ENCODE measurements at places on chromosomes 6 and 20.

DNA sequence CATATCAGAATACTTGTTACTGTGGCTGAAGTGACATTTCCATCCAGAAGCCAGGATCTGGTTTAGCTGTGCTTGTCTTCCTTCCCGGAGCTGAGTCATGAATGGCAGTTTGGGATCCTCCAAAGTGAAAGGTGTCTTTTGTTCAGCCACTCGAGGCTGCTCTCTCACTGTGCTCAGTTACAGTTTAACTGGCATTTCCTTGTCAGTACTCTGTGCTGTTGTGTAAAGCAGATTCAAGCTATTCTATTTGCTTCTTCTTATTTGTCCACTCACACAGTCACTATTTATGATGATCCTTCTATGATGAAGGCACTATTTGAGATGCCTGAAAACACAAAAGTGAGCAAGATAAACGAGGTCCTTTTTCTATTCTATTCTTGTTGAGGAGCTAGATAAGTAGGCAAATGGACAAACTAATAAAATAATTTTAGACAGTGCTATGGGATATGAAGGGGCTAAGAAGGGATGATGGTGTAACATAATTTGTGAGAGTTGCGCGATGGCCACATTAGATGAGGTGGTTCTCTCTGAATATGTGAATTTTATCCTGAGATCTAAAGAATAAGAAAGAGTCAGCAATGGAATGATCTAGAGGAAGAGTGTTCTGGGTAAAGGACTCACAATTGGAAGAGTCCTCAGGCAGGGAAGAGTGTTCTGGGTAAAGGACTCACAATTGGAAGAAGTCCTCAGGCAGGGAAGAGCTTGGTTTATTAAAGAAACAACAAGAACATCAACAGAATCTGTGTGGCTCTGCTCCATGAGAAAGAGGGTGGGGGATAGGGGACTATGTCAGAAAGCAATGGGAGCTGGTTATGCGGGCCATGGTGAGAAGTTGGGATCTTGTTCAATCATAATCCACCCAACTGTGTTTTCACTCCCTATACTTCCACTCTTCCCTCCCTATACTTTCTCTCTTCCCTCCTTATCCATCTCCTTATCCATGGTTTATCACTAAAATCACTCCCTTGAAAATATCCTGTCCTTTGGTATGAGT is 40.1 kb downstream of the CYP24A1 start:
- DNase-seq, result no peak

- DNase-seq, result peak; percentile 48
Observed at GRCh38 chr6:46042355-46042999, 26.8 kb upstream of the CLIC5 start.

- no peak for DNase-seq
Observed at GRCh38 chr6:168165891-168166290, 86.9 kb upstream of the FRMD1 start.

DNA sequence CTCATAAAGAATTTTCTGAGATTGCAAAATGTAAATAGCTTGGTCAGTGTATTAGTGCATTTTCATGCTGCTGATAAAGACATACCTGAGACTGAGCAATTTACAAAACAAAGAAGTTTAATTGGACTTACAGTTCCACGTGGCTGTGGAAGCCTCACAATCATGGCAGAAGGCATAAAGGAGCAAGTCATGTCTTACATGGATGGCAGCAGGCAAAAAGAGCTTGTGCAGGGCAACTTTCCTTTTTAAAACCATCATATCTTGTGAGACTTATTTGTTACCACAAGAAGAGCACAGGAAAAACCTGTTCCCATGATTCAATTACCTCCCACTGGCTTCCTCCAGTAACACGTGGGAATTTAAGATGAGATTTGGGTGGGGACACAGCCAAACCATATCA is 112.7 kb upstream of the HDDC2 start:
- no peak for DNase-seq

GRCh38 chr20:8854571-8854970 is 214.3 kb upstream of the PLCB4 start:
- DNase-seq, result no peak

DNA sequence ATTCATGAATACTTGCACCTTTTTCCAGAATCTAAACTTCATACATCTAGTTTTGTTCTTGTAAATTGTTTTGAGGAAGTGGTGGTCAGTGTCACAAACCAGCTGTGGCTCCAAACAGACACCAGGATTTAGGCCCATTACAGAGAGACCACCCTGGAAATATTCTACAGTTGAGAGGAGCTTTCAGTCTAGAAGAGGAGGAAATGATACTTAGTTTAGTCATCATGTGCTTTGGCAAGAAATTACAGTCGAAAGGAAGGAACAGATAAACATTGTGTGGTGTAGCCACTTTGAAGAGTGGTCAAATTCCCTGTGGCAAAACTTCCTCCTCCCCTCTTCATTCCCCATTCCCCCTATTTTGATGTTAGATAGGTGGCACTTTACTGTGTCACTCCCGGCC is 15.7 kb downstream of the DCBLD1 start:
- no peak for DNase-seq

DNA sequence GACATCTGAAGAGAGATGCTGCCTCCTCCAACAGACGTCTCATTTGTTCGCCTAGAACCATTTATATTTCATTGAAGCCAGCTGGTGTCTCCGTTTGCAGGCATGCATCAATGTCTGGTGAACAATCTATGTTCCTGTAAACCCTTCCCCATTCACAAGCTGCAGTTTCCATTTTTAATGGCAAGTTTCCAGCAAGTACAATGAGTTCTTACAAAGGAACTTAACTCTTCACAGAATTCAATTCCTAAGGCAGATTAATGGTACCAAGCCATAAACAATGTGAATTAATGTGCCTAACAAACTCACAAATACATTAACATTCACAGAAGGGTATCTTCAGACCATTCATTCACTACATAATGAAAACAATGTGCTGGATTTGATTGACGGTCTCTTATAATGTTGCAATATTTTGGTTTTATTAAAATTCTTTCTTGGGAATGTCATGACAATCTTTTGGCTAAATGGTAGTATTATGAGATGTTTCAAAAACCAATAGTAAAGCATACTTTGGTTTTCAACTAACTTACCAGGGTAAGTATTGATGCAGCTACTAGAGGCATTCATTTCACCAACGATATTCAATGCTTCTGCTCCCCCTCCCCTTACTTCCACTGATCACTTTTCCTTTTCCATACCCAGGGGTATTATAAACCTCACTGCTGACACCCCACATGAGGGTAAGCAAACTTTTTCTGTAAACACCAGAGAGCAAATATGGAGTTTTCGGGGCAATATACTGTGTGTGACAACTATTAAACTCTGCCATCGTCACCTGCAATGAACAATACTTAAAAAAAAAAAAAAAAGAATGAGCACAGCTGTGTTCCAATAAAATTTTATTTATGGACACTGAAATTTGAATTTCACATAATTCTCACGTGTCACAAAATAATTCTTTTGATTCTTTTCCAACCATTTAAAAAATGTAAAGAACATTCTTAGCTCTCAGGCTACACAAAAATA is 4.2 kb downstream of the AKIRIN2 start:
- DNase-seq, result no peak

DNA sequence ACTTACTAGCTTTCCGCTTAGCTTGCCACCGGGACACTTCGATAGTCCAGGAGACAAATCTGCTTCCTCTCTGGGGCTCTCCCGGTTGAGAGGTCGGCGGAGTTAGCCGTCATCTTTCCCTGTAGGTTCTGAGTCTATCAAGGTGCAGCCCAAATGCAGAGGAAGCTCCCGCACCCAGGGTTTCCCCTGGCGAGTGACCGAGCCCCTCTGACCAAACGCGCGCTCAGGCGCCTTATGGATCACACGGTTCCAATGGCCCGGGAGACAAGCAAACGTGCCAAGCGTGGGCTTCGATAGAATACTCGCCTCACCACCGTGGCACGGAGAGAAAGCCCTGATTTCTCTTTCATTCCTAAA is 15.8 kb upstream of the FOXC1 start:
- DNase-seq, result no peak

- DNase-seq, result no peak
Observed at GRCh38 chr6:136640132-136640915, 90.1 kb upstream of the MAP7 start.

- DNase-seq, result no peak
Observed at GRCh38 chr20:32140603-32141002, 31.1 kb downstream of the TM9SF4 start.

DNA sequence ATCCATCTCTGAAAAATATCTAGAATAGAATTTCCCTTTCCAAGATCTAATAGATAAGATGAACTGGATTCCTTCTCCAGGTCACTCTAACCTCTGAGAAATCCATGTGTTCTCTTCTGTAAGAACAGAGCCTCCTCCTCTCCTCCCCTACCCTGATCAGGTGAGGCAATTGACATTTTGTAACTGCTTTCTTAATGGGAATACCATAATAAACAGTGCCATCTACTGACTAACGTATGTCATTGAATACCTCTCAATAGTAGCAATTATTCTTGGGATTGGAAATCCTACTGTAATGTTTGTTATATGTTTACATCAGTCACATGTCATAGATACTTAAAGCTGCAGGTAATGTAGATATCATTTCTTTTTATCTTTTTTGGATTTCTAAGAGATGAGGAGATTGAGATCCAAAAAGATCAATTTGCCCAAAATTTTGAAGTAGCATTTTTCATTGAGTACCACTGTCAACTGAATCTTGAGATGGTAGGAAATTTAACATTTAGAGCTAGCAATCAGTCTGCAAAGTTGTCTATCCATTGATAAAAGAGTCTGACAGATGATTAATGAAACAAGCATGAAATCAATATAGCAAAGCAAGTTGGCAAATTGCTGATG is 365.8 kb upstream of the HSF2 start:
- no peak for DNase-seq

DNA sequence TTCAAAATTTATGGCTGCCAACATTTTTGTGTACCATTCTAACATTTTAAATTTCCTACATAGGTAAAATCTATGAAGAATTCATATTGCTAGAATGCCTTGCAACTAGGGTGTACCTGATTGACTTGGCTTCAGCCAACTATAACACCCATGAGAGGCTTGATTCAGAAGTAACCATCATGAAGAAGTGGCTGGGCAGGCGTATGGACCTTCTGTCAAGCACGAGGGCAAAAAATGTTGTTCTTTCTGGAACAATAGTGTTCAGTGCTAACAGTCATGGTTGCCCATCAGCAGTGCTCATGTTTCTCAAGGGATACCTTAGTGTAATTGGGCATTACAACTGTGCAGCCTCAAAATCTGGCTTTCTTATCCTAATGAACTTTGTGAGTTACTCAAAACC is 42.9 kb downstream of the ID4 start:
- DNase-seq, result no peak

GRCh38 chr6:22717915-22718314 is 148.5 kb downstream of the HDGFL1 start:
- no peak for DNase-seq

- no peak for DNase-seq
Observed at GRCh38 chr6:71531006-71531405, 242.4 kb downstream of the OGFRL1 start.

GRCh38 chr20:10171864-10172751 is 46.5 kb upstream of the SNAP25 start:
- peak; percentile 14 for DNase-seq

GRCh38 chr6:85612690-85613474 is 19.2 kb upstream of the SNX14 start:
- DNase-seq, result no peak

- no peak for DNase-seq
Observed at GRCh38 chr6:159606786-159607185, 86.3 kb downstream of the SOD2 start.

DNA sequence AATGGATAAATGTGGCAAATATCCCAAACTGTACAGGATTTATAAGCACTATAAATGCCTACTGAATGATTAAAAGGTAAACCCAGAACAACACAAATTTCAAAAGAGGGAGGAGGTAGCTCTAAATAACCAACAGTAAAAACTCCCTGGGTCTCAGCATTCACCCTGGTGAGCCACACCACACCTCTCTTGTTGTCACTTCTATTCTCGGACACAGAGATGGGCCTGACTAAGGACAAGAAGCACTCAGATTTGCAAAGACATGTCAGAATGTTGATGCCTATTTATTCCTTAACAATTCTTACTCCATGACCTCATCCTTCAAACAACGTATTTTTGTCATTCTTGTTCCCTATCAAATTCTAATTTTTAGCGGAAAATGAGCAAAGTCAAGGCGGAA is 14.7 kb downstream of the TNFRSF21 start:
- DNase-seq, result no peak

DNA sequence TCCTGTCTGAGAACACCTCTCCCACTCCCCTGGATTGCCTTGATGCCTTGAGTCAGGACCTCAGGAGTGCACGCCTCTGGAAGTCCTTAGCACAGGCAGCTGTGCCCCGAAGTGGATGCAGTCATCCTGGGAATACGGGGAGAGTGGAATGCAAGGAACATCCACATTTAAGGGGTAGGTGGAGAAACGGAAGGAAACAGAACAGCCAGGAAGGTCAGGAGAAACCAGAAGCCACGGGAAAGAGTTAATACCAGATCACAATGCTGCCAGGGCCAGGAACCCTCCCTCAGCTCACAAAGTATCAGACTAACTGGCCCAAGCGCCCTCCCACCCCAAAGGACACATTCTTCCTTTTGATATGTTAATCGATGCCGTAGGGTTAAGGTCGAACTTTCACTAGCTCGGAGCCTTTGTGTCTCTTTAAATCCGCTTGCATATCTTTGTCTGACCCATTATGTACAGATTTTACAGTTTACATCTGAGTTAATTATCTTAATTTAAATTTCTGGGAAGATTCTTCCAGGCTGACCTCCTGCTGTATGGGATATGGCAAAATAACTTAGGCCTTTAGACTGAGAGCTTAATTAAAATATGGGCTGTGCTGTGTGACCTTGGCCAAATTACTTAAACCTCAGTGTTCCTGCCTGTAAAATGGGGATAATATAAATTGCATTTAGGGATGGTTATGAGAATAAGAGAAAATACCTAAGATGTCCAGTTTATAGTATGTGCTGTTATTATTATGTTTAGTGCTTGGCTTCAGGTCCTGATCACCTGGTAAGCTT is 24.0 kb upstream of the CCND3 start:
- no peak for DNase-seq

DNA sequence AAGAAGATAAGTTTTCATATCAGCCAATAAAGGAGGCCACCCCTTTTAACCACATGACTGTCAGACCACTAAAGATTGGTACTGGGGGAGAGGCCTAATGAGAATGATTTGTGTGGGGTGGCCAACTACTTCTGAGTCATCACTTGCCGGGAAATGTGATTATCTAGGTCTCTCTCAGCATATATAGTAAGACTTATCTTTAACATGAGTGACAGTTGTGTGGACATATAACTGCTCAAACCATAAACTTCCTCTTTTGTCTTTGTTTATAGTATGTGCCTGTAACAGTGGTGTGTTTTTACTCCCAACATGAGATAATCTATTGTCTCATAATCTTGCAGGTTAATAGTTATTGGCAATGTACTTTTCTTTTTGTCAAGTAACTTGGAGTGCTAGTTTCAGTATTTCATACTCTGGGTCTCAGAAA is 312.4 kb downstream of the CDKAL1 start:
- DNase-seq, result no peak

DNA sequence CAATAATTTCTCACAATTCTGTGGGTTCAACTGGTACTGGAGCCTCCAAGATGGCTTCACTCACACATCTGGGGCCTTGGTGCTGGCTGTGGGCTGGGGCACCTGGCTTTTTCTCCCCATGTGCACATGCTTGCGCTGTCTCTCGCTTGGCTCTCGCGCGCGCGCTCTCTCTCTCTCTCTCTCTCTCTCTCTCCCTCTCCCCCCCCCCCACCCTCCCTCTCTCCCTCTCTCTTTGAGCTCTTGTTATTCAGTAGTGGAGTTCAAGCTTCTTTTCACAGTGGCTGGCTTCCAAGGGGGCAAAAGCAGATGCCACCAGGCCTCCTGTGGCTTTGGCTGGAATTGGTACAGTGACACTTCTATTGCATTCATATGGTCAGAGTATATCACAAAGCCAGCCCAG is 10.8 kb upstream of the TBCC start:
- no peak for DNase-seq

Measured in CD8-positive, alpha-beta T cell (primary cell).